ENCODE measurements at places on chromosomes 4 and X. TPM values are rescaled to one million over a fixed set of nuclear protein-coding genes. Genes with fewer than 3 reads are reported as not detected.

The AFM gene
- not detected for total RNA-seq

DNA sequence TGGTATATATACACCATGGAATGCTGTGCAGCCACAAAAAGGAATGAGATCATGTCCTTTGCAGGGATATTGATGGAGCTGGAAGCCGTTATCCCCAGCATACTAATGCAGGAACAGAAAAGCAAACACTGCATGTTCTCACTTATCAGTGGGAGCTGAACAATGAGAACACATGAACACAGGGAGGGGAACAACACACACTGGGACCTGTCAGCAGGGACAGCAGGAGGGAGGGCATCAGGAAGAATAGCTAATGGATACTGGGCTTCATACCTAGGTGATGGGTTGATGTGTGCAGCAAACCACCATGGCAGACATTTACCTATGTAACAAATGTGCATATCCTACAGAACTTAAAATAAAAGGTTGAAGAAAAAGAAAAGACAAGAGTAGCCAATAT is 81.1 kb upstream of the ADAD1 start:
- no peak for DNase-seq

The GATA1 gene
- not detected for total RNA-seq

The RBM47 gene
- 46.9 TPM for total RNA-seq

The PPEF2 gene
- total RNA-seq = not detected

- DNase-seq = no peak
These were observed 893 bp upstream of the HOPX start for GRCh38 chr4:56681853-56682525.

DNA sequence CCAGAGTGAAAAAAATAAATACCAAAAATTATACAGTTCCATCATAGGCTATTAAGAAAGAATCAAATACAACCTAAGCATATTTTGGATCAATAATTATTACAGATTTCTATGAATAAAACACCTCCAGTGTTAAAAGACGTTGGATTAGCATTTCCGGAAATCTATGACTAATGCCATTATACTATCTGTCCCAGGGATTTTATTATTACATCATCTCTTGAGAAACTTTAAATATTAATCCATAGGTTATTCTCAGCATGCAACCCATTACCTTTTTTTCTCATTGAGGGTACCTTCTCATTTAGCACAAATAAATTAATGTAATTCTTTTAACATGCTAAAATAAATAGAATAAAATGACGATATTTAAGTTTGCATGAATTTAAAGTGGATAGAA is 44.6 kb downstream of the CXorf58 start:
- no peak for DNase-seq

DNA sequence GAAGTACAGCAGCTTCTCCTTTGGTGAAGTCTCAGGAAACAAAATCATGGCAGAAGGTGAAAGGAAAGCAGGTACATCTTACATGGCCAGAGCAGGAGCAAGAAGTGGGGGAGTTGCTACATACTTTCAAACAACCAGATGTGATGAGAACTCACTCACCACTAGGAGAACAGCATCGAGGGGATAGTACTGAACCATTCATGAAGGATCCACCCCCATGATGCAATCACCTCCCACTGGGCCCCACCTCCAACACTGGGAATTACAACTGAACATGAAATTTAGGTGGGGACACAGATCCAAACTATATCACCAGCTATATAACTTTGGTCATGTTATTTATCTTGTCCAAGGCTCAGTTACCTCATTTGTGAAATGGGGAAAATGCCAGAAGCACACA is 159.4 kb downstream of the OPHN1 start:
- DNase-seq = no peak

DNA sequence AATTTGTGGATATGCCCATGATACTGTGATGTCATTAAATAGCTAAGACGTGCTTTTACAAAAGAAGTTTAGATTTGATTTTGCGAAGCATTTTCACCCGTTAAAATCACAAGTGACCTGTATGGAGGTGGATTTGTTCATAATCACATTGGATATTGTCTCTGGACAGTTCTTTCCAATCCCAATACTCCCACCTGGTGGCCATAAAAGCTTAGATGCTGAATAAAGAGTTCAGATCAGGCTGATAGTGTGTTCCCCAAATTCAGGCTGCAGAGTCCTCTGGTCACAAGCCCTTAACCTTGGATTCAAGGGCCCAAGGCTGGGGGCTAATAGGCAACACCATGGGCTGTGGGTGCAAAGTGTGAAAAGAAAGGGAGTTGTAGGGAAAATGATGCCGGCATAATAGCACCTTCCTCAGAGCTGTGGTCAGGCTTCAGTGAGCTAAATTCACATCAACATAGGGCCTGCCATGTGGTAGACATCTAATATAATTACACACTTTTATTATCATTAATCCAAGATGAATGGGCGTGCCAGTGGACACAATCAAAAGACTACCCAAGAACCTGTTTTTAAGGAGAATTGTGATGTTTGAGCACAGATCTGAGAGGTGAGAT is 28.1 kb downstream of the SMIM43 start:
- no peak for DNase-seq

GRCh38 chrX:17499512-17499911 is 124.5 kb downstream of the NHS start:
- DNase-seq = no peak

DNA sequence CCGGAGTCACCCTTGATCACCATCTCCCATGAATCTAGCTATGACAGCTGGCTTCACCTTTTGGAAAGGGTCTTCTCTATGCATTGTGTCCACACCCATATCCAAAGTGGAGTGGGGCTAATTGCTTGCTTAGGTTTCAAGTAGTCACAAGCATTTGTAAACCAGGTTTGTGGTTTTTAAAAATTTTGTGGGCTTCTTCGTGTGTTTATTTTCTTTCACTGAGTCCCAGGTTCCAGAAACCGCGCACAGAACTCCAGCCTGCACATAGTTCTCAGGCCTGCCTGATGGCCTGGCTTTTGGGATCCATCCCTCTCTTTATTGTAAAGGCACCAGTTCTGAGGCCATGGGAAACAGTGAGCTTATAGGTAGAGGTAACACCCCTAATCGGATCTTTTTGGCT is 70.2 kb upstream of the TLR3 start:
- no peak for DNase-seq

- DNase-seq = no peak
These were observed 212.5 kb downstream of the SPATA18 start for GRCh38 chr4:52263607-52264006.

- DNase-seq = no peak
These were observed 7.2 kb downstream of the IL15 start for GRCh38 chr4:141643557-141643956.

GRCh38 chr4:74536557-74536956 is 91.6 kb downstream of the AREG start:
- no peak for DNase-seq

The PABPC5 gene
- total RNA-seq = 0.24 TPM

DNA sequence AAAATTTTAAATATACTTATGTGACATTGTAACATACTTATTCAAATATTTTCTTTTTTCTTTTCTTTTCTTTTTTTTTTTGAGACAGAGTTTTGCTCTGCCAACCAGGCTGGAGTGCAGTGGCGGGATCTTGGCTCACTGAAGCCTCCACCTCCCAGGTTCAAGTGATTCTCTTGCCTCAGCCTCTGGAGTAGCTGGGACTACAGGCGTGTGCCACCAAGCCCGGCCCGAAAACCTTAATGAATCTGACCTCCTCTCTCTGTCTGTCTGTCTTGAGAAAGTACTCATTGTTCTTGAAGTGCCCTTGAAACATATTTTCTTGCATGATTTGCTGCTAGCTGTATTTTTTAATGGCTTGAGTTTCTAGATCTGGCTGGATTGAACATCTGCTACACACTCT is 136.8 kb downstream of the ANAPC4 start:
- no peak for DNase-seq

DNA sequence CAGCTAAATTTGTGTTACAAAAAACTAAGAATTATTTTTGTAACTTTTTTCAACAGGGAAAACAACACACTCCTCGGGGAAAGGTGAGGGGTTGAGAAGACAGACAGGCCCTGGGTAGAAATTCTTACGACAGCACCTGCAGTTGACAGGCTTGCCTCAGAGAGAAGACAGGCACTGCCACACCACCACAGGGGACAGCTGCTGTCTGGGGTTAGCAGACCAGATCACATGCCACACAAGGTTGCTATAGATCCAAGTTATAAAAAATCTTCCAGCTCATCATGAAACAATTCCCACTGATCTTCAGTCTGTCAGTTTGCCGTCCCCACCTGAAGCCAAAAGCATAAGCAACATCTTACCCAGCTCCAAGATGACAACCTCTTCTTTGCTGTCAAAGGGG is 143.2 kb upstream of the ZCCHC13 start:
- DNase-seq = no peak
